ENCODE measurements at places on chromosomes 16 and 17. TPM values are rescaled to one million over a fixed set of nuclear protein-coding genes. Genes with fewer than 3 reads are reported as not detected.

FBXL16 gene
- total RNA-seq: not detected

ENPP7 gene
- 1.7 TPM for total RNA-seq

DNA sequence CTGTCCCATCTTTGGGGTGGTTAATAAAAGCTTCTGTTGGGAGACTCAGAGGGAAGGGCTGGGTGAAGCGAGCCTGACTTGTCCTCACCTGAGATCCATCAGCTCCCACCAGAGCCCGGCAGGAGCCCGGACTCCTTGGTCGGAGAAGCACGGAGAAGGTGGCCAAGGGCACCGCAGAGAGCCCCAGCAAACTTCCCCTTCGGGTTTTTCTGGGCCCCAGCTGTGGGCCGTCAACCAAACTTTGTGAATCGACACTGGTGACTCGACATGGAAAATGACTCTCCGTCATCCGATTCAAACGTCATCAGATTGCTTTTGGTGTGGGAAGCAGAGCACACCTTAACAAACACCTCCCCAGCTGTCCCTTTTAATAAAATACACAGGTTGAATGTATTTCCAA is 21.4 kb downstream of the ENPP7 start:
- no peak for DNase-seq

DNA sequence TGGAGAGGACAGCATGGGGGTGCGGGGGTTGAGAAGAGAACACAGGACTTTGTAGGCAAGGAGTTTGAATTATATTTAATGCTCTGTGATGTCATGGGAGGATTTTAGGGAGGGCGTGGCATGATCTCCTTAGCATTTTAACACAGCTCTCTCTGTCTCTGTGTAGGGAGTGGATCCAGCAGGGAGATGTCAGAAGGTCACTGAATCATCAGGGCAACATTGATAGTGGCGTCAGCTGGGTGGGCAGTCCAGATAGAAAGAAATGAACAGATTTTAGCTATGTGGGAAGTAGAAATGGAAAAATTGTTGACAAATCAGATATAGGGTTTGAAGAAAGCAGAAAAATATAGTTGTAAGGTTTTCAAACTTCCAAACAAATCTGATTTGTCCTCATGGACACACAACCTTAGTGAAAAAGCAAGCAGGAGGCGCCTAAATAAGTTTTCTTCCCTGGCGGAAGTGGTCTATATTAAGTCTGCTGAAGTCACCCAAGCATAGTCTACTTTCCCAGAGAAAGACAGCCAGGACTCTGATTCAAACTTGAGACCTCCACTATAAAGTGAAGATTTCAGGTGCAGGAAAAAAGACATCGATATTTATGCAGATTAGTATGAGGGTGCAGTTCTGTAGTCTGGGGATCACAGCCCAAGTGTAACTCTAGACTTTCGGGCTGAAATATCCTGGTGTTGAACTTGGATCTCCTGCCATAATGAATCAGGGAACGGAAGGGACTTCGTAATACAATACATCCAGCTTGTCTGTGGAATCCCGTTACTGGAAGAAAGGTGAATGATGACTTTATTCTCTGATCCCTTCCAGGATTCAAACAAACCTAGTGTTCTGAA is 10.1 kb upstream of the PCTP start:
- no peak for DNase-seq

CLDN7 gene
- 3.0 TPM for total RNA-seq

TM4SF5 gene
- 32.5 TPM for total RNA-seq

OTOP2 gene
- not detected for total RNA-seq

GRCh38 chr16:81604960-81605383 is 160.4 kb downstream of the CMIP start:
- DNase-seq: no peak

- DNase-seq: no peak
Measured at GRCh38 chr16:65773301-65773874, 593.1 kb upstream of the CDH5 start.

GRCh38 chr17:77312786-77313599 is 172.2 kb downstream of the SEC14L1 start:
- no peak for DNase-seq

GRCh38 chr16:23384878-23385277 is 68.1 kb downstream of the COG7 start:
- DNase-seq: no peak
